Activated T-helper 1 cell treated with Interleukin-2 at 50 U/mL for 16 hours (primary cell): ENCODE measurements at places on chromosomes 16 and 17.

GRCh38 chr16:1781758-1782407 is 488 bp downstream of the SPSB3 start:
- peak; percentile 31 for DNase-seq

DNA sequence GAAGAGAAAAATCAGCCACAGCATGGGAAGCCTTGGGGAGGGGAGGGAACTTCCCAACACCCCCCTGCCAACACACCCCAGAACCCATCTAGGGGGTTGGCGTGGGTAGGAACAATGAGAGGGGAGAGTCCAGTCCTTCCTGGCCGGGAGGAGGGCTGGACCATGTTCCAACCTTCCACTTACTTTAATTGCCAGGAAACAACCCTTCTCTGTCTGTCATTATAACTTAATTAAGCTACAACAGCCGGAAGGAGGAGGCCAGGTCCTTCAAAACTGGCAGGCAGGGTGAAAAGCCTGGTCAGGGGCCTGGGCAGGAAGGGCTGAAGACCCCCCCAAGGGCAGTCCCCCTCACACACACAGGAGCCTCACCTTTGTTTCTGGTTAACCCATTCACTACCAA is 447.0 kb downstream of the SOX9 start:
- DNase-seq: no peak

GRCh38 chr16:15732416-15732815 is 82.4 kb downstream of the NDE1 start:
- DNase-seq: no peak

- no peak for DNase-seq
These were observed 857 bp downstream of the TMC8 start for GRCh38 chr17:78131172-78132083.

GRCh38 chr17:8012045-8012580 is 9.7 kb downstream of the GUCY2D start:
- no peak for DNase-seq

GRCh38 chr17:48814504-48814903 is 2.5 kb downstream of the TTLL6 start:
- peak; percentile 39 for DNase-seq

- DNase-seq: no peak
These were observed 292.0 kb downstream of the SEC14L1 start for GRCh38 chr17:77432742-77433141.

DNA sequence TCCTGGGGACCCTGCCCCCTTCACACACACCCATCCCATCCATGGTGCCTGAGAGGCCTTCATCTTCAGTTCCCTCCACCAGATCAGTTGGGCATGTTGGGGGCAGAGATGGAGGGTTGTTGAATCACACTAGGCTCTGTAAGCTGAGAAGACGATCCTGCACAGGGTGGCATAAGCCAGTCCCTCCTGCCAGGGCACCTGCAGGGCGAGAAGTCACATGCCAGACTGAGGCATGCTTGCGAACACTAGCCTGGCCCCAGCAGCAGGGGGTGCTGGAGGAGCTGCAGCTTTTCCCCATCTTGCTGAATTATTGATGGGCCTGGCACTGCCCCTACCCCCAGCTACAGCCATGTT is 6.1 kb upstream of the TBX2 start:
- no peak for DNase-seq

DNA sequence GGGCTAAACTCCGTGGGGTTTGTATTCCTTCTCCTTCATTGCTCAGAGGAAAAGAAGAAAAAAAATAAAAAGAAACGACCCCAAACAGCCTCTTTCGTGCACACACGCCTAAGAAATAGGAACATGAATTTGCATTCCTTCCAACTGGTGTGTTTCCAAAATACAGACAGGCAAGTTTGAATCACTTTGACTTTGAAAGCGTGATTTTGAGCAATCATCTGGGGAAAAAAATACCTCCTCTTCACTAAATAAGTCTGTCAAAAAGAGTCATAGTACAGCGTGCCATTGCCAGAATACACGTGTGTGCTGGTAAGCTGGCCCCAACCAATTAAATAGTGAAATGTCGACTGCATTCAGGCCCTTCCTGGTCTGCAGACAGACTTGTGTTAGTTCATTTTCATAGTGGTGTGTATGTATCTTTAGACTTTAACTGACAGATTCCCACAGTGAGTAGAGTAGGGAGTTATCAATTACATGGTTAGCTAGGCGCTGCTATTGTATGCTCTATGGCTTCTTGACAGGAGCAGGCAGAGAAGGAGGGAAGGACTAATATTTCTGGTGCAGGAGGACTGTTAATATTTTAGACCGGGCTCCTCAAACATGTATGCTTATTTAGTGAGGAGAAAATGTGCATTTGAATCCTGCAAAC is 618.3 kb downstream of the MAF start:
- DNase-seq: no peak

GRCh38 chr17:41338961-41339485 is 11.6 kb downstream of the KRT33A start:
- no peak for DNase-seq

DNA sequence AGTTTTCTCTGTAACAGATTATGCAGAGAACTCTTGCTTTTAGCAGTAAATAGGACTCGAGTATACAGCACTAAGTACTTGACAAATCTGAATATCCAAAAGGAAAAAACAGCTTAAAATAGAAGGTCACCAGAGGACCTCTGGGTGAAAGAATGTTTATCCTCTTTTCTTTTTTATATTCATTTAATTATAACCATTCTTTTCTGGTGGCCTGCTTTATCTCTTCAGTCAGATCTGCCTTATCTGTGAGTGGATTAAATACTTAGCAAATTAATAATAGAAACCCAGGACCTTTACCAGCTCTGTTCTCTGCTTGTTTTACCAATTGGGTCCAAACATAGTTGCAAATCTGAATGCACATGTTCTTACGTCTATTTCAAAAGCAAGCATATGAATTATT is 8.6 kb downstream of the DGKE start:
- no peak for DNase-seq

DNA sequence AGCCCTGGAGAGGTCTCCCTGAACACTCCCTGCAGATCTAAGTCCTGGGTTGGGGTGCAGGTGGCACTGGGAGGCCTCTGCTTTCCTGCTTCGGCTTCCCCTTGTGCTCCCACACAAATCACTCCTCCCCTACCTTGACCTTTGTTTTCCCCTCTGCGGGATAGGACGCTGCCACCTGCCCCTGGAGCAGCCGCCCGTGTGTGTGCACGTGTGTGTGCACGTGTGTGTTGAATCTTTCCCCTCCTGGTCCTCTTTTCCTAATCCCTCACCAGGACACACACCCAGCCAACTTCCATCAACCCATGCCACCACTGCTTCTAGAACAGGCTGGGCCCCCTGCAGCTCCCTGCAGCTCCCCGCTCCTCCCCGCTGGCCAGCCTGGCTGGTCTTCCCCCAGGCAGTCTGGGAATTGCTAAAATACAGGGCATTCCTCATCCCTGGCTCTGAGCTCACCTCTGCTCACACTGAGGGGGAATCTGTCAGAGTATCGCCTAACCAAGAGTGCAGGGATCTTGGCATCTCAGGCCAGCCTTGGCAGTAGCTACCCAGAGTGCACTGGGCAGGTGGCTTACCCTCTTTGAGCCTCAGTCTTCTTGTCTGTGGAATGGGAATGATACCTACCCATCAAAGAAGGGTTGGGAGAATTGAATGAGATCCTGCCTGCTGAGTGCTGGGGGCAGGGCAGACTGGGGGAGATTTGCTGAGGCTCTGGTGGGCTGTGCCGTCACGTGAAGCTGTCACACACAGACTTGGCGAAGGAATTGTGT is 198.5 kb downstream of the NTN1 start:
- DNase-seq: no peak

DNA sequence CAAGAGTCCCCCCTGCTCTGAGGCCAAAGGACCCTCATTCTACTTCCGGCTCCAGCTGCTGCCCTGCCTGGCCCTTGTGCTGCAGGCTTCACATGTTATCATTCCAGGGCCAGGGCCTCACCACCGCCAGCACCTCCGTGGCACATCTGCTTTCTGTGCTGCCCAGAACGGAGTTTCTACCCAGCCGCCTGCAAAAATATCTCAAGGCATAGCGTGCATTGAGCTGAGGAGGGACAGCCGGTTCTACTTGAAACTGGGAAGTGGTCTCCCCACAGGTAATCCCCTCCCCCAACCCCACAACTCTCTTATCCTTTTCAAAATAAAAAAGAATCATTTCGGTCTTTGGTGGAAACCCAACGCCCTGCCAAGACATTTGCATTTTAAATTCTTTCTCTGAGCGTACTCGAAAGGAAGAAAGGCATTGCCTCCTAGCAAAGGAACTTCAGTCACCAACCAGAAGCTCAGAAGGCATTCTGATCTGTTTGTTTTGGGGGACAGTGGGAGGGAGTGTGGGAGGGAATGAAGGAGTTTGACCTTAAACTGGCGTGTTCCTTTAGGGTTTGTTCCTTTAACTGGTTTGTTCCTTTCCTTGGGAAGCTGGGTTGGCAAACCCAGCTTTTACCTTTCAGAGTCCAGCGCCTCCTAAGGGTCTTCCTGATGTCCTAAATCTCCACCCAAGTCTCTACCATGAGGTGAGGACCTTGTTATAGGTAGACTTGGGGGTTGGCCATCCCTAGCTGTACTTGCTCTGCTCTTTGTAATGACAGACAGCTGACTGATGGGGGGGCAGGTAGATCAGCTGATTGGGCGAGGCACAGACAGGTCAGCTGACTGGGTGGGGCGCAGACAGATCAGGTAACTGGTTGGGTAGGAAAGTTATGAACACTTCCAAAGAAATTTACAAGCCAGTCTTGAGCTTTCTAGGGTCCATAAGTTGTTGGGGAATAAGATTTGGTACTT is 33.4 kb upstream of the PIK3R6 start:
- DNase-seq: no peak

DNA sequence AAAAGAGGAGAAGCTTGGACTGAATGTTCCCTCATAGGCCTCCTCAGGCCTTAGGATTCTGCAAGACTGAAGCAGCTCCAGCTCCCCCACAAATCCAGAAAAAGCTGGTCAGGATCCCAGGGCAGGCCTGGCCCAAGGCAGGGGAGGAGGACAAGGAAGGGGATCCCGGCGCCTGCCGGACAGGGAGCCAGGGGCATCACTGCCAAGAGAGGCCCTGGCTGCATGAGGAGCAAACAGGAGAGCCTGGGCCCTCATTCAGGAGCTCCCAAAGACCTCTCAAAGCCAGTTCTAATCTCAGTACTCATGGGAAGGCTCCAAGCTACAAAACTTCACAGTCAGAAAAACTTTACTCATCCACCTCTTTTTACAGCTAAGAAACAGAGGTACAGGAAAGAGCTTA is 67.3 kb downstream of the ZNF423 start:
- DNase-seq: no peak

DNA sequence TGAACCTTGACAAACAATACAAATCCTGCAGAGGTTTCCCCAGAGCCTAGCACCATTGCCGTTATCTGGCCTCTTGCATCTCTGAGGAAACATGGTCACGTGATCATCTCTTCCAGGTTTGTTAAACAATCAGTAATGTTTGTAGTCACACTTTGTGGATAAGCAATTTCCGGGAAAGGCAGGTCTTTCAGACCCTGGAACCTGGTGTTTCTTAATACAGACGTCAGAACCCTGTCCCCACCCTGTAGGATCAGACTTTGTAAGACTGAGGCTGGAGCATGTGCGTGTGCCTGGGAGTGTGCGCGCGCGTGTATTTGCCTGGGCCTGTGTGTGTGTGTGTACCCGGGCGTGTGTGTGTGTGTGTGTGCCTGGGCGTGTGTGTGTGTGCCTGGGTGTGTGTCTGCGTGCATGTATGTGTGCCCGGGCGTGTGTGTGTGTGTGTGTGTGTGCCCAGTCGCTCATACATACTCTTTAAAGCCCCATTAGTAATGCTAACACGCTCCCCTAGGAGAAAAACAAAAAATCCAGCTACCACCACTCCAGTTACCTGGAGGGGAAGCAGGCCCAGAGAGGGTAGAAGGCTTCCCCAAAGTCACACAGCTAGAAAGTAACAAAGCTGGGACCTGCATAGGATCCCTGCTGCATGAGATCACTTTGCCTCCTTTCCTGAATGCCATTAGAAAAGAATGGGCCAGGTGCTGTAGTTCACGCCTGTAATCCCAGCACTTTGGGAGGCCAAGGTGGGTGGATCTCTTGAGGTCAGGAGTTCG is 5.3 kb downstream of the CTNS start:
- DNase-seq: no peak

GRCh38 chr16:81510016-81510415 is 65.4 kb downstream of the CMIP start:
- no peak for DNase-seq
